ENCODE measurements at places on chromosomes 2 and 18.

DNA sequence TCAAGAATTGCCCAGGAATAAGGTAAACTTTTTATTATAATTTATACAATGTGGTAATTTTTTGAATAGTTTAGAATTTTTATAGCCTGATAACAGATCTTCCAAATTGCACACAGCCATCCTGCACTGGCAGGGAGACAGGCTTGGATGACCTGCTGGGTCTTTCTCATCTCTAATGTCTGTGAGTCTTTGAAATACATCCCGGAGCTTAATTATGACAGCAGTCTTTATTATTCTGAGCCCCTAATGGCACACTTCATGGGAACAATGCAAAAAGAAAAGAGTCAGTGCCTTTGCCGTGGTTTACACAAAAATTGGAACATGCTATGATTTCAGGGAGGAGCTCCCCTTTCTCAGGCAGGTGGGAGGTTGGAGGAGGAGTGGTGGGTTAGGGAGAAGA, 71.0 kb downstream of the TMEM182 start:
- DNase-seq: no peak

DNA sequence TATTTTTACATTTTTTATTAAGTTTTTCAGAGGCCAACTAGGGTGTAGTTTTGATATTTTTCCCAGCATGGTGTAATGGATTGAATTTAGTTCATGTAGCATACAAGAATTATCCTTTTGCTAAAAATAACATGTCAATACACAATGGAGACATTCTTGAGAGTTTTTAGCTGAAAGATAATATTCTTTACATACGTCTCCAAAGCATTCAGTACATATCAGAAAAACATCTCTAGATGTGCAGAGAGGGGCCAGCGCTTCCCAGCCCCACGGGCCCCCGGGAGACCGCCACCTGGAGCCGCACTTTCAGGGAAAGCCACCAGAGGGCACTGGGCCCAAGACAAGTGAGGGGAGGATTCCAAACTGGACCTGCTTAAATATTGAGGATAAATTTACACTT, 499.4 kb downstream of the GALR1 start:
- DNase-seq: no peak

DNA sequence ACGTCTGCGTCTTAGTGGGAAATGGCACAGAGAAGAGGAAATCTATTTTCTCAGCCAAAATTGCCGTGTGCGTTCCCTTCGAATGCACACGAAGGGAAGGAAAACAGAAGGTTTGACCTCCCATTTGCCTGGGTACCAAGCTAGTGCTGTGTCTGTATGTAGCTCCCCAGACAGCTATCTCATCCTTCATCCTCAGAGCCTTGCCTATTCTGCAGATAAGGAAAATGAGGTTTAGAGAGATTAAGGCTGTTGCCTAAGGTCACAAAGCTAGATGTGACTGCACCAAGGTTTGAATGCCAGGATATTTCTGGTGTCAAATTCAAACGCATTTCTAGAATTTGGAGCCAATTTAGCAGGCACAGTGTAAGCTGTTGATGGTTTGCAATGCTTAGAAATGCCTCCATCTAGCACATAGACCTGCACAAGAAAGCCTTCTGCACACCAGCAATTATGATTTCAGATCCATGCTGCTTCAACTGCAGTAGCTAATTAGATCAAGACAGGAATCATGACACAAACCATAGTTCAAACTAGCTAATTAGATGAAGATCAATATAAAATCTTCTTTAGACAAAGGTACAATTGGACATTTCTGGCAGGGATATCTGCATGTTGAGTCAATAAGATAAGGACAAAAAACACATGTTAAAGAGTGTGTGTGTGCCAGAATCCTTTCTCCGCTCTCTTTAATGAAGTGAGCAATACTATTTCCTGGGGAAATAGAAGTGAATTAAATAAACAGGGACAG, 115.1 kb downstream of the CMPK2 start:
- DNase-seq: no peak

DNA sequence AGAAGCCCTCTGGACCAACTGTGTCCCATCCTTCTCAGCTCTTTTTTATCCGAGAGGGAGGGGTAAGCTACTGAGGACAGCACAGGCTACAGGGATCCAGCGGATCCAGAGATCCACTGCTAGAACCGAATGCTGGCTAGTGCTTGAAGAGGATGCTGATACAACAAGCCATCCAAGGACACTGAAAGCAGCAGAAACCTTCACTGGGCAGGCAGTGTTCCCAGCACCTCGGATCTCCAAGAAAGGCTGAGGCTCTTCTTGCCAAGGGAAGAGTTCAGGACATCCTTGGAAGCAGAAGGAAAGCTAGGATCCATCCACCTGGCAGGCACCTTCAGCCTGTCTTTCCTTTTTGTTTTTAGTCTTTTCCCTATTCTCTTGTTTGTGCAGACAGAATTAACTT, 13.2 kb upstream of the FHOD3 start:
- DNase-seq: no peak

GRCh38 chr2:74333175-74333574, 10.0 kb downstream of the SLC4A5 start:
- DNase-seq: no peak

GRCh38 chr2:102251042-102251848, 60.1 kb upstream of the IL1RL1 start:
- peak; percentile 26 for DNase-seq

DNA sequence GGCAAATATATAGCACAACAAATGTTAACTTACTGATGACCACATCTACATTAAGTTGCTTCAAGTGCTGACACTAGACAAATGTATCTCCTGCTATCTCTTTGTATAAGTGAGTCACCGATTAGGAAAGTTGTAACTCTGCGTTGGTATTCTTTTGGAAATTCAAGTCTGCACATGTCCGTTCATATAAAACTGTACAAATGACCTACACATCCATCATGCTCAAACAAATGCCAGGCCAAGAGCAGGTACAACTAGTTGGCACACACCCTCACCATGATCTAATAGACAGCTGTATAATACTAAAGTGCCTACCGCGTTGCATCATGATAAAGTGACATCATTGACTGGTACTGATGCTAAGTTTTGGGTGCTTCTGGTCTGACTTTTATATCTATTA, 141.1 kb downstream of the RBMS1 start:
- no peak for DNase-seq

DNA sequence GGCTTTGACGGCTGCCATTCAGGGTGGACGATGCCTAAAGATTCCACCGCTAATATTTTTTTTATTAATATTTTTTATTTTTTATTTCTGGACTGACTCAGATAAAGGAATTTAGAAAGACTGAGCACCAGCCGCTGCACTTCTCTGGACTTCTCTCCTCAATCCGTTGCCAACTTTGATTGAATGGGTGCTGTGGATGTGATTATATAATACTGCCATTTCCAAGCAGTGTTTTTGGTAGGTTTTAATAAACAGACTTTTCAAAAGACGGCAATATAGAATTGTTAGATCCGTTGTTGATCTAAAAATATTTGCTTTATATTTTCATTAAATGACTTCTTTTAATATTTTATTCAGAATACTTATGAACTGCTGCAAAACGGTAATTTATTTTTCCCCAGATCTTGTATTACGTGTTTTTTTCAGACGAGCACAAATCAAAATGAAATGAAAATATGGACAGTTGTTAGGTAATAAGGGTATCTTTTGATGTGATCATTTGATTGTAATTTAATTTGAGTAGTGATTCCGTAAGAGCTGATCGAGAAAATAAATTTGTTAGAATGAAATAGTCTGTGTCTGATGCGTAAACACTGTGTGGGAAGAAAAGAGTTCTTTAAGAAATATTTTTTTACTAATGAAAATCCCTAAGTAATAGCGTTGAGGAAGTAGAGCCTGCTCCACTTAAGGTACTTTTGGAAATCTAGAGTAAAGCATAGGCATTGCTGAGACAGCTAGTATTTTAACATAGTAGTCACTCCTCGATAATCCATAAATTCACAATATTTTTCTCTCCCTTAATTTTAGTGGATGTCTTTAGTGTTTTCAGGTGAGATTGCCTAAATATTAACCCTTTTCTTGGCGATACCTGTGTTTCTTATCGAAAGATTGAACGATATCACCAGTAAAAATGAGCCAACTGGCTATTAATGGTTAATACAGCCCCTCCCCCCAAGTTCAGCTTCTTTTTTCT, 4.4 kb downstream of the POU3F3 start:
- no peak for DNase-seq

GRCh38 chr2:105261061-105261460, 19.5 kb downstream of the GPR45 start:
- DNase-seq: no peak

GRCh38 chr2:62209427-62209991, 13.6 kb downstream of the B3GNT2 start:
- DNase-seq: no peak

- no peak for DNase-seq
Observed at GRCh38 chr2:31066551-31066950, 71.7 kb downstream of the GALNT14 start.

DNA sequence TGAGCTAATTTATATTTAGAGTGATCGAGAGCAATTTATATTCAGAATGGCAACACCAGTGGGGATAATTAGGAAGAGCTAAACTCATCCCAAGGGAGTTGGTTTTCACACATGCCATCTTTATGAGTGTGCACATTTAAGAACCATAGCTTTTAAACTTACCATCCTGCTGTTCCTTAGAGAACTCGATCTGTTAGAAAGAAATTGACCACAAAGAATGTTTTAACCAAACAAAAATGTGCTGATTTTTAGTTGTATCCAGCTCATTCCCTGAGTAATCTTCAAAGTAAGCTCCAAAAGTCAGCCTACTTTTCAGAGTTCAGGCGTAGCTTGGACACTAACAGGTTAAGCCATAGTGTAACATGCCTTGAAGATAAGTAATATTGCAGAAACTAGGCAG, 12.6 kb downstream of the MYL1 start:
- DNase-seq: no peak

DNA sequence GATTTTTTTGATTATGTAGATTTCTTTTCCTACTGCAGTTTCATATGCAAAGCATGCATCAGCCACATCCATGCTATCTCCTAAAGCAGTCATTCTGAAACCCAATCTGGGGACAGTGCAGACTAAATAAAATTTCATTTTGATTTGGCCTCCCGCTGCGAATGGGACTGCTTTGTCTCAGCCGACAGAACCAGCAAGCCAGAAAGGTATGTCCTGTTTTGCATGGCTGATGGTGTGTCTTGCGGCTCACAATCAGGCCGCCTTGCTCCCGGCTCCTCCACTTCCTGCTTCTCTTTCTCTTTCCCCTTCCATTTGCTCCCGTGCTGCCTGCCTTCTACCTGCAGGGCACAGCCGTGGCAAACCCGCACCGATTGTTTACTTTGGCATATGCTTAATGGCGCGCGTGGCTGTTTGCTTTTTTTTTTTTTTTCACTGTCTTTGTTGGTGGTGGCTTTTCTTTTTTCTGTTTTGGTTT, 419.6 kb upstream of the POU3F3 start:
- DNase-seq: no peak

GRCh38 chr18:54161267-54161666, 63.2 kb downstream of the MBD2 start:
- DNase-seq: no peak

DNA sequence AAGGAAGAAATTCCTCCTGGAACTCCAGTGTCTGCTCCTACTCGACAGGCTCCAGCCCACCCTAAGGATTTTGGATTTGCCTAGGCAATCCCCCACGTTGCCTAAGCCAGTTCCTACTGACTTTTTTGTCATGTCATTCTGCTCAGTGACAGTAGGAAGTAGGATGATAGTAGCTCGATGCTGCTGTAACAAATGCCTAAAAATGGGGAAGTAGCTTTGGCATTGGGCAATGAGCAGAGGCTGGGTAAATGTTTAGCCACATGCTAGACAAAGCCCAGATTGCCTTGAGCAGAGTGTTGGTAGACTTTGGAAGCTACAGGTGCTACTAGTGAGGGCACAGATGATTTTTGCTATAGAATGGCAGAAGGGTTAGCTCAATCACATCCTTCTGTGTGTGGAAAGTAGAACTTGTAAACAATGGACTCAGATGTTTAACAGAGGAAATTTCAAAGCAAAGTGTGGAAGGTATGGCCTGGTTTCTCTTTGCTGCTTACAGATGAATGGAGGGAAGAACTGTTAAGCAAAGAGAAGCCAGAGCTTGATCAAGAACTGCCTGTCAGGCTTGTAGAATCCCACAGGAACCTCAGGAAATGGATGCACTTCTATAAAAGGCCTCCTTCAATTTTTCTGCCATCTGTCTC, 154.8 kb downstream of the RNF144A start:
- no peak for DNase-seq

- no peak for DNase-seq
Observed at GRCh38 chr2:222943820-222944219, 83.0 kb downstream of the ACSL3 start.

DNA sequence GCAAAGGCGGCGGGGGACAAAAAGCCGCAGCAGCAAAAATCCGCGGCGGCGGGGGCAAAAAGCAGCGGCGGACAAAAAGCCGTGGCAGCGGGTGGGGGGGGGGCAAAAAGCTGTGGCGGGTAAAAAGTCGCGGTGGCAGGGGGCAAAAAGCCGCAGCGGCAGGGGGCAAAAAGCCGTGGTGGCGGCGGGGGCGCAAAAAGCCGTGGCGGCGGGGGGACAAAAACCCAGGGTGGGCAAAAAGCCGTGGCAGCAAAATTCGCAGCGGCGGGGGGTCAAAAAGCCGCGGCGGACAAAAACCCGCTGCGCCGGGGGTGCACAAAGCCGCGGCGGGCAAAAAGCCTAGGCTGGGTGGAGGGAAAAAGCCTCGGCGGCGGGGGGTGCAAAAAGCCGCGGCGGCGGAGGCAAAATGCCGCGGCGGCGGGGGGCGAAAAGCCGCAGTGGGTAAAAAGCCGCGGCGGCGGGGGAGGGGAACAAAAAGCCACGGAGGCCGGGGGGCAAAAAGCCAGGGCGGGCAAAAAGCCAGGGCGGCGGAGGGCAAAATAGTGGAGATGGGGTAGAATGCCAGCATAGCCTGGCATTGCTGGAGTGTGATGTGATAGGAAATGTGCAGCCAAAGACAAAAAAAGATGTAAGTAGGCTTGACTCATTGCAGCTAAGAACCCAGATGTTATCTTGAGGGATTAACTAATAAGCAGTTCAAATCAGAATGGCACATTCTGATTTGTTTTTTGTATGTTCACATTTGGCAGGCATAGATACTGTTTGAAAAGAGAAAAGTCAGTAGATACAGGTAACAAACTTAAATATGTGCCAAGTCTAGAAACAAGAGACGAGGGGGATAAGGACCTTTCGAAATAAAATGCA, 1076.3 kb downstream of the RPIA start:
- DNase-seq: no peak

- no peak for DNase-seq
Observed at GRCh38 chr2:216571909-216572513, 61.2 kb upstream of the IGFBP2 start.

GRCh38 chr2:241095594-241096290, 6.3 kb downstream of the MTERF4 start:
- peak; percentile 35 for DNase-seq

- DNase-seq: no peak
Observed at GRCh38 chr2:46717344-46718121, 198.1 kb downstream of the MCFD2 start.

- no peak for DNase-seq
Observed at GRCh38 chr2:82391386-82391785, 2067.7 kb downstream of the SUCLG1 start.

GRCh38 chr2:240570531-240571313, 2.4 kb downstream of the RNPEPL1 start:
- DNase-seq: no peak

GRCh38 chr2:1973636-1974035, 229.3 kb upstream of the PXDN start:
- DNase-seq: no peak

All from naive B cell (primary cell).